Fibroblast of lung (primary cell): ENCODE measurements at places on chromosomes 6 and 20. TPM values are rescaled to one million over a fixed set of nuclear protein-coding genes. Genes with fewer than 3 reads are reported as not detected.
A peak's percentile ranks its signal among the peaks of the same experiment; 100 is the strongest.

GRCh38 chr6:24856246-24856599 lies 57.5 kb upstream of the ARMH2 start:
- DNase-seq: no peak

WFDC2 gene
- not detected in 2 replicates for total RNA-seq

DOK5 gene
- total RNA-seq: 16.9 and 19.2 TPM in 2 replicates

GRCh38 chr6:118644007-118644406 lies 7.4 kb downstream of the CEP85L start:
- no peak for DNase-seq

PHACTR1 gene
- 0.26 and 1.2 TPM in 2 replicates for total RNA-seq

- no peak for DNase-seq
Measured at GRCh38 chr6:85172161-85172560, 277.7 kb upstream of the NT5E start.

GRCh38 chr6:31354158-31354863 lies 2.7 kb downstream of the HLA-B start:
- no peak for DNase-seq

- no peak for DNase-seq
Measured at GRCh38 chr6:44441091-44441855, 53.8 kb downstream of the CDC5L start.

DNA sequence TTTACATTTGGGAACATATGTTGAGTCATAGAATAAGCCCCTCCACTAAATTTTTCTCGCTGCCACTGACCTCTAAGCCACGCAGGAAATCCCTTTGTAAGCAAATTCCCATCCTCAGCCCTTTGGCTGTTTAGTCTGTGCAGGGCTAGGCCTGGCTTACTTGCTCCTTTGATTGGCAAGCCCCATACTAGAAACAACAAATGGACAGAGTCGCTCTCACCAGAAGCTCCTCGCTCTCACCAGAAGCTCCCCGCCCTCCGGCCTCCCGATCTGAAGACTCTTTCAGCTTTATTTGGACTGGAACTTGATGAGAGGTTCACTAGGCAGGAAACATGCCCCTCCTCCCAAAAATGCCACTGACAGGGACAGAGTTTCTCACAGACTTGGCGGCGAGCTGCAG lies 149.2 kb upstream of the EXOC2 start:
- DNase-seq: no peak

GRCh38 chr6:79713701-79714322 lies 82.7 kb downstream of the SH3BGRL2 start:
- peak; percentile 29 for DNase-seq

DNA sequence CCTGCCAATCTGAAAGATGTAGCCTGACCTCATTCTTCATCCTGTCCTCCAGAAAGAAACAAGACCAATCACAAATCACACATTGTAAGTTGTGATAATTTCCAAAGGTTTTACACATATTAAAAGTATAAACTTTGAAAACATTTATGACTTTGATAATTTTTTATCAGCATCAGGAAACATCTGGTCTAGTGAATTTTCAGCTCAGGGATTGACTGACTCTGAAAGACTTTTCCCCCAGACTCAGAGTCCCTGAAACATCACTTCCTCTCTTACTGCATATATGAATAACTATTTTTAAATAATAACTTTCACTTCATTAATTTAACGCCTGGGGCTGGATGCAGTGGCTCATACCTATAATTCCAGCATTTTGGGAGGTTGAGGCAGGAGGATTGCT lies 48.5 kb upstream of the SSTR4 start:
- no peak for DNase-seq

DNA sequence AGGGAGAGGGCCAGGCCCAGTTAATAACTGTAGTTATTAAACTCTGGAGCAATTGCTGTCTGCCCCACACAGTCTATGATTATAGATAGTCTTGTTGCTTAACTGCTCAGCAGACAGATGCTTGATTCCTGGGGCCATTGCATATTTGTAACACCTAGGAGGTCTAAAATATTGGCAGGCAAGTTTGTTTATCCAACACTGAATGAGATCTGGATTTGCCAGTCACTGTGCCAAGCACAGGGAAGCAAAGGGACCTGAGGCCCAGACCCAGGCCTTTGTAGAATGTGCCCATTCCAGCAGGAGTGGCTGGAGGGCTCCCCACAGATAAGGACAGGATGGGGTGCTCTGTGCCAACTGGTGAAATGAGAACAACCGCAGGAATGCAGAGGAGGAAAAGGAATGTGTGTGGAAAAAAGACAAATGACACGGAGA lies 17.6 kb upstream of the ENTPD6 start:
- peak; percentile 66 for DNase-seq

DNA sequence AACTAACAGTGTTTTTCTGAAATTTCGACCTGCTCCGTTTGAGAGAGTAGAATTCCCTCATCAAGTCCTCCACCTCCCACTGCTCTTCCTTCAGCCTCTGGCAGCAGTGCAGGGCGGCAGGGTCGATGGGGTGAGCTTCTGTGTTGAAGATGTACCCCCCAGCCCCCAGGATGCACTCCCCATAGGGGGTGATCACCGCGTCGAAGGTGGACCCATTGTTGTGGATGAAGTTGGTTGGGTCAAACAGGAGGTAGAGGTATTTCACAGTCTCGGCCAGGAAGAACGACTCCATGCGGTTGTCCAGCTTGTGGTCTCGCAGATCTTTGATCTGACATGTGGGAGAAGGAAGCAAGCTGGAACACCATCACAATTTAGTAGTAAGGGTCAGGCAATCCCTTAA lies 23.0 kb upstream of the TRPC4AP start:
- no peak for DNase-seq

- DNase-seq: no peak
Measured at GRCh38 chr6:119514345-119514744, 164.8 kb upstream of the MAN1A1 start.

- DNase-seq: no peak
Measured at GRCh38 chr6:111951497-111952085, 78.3 kb upstream of the FYN start.

XKR7 gene
- total RNA-seq: not detected in 2 replicates

DNA sequence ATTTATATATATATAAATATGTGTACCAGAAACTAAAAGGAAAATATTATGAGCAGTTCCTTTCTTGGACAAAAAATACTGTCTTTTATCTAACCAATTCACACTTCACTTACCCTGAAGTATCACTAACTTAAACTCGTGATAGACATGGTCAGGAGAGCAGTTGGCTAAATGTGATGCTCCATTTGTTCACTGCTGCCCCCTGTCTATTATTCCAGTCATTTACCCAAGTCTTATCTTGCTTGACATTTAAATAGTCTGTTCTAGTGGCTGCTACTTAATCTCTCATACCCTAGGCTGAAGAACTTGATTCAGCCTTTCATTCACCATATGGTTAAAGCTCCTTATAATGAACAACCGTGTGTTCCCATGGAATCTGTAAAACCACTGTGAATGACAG lies 789.6 kb upstream of the EYS start:
- DNase-seq: no peak

GRCh38 chr20:45301824-45302271 lies 4.8 kb upstream of the RBPJL start:
- no peak for DNase-seq

PBX2 gene
- 23.6 and 35.0 TPM in 2 replicates for total RNA-seq

SDCBP2 gene
- total RNA-seq: 1.8 and 2.1 TPM in 2 replicates

GRCh38 chr6:15665237-15665636 lies 2.4 kb upstream of the DTNBP1 start:
- DNase-seq: no peak

DNA sequence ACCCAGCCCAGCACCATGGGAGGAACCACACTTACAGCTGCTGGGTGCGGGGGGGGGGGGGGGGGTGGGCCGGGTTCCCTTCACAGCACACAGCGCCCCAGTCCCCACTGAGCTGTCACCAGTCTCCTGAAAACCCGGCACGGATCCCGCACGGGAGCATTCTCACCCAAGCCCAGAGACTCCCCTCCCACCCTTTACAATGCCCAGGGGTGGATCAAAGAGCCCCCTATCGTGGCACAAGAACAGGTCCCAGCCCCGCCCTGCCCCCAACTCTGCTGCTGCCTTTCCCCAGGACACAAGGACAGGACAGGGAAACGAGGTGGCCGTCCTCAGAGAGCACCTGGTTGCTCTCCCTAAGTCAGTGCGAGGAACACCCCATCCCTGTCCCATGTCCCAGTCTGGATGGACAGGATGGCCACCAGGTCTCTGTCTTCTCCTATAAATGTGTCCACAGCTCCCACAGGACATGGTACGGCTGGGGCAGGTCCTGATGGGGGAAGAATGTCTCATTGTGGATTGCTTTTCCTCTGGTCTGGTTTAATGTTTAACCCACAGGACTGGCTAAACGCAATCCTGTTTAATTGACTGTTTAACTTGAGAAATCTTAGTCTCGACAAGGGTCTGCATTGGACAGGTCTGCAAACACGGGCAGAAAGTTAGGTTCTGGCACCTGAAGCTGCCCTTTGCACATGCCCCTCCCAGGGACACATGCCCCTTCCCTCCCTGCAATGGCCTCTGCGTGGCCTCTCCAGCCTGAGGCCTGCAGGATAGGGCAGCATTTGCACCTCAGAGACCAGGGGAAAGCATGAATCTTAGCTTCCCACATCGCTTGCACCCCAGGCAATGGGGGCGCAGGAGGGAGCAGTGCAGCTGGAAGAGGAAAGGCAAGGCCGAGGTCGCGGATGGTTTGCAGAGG lies 45.3 kb downstream of the DACT2 start:
- DNase-seq: no peak

GRCh38 chr20:57710841-57711240 lies 1.0 kb upstream of the PMEPA1 start:
- DNase-seq: no peak
